MG63 (cell line): ENCODE measurements at places on chromosomes 6 and 20. TPM values are rescaled to one million over a fixed set of nuclear protein-coding genes. Genes with fewer than 3 reads are reported as not detected.

The NCOA6 gene
- total RNA-seq: 2.1 and 2.4 TPM in 2 replicates

The F13A1 gene
- not detected in 2 replicates for total RNA-seq

The PNLDC1 gene
- total RNA-seq: not detected in 2 replicates

The FAXC gene
- total RNA-seq: 9.0 and 22.3 TPM in 2 replicates

The XKR7 gene
- not detected in 2 replicates for total RNA-seq

The C6orf15 gene
- total RNA-seq: 0.91 TPM in 1 of 2 replicates, not detected in the other

The ACTR5 gene
- 9.8 and 16.4 TPM in 2 replicates for total RNA-seq

The SSR1 gene
- 170 and 187 TPM in 2 replicates for total RNA-seq

The DDX43 gene
- not detected in 2 replicates for total RNA-seq

The ZNF184 gene
- total RNA-seq: 24.1 and 25.4 TPM in 2 replicates

The TIAM2 gene
- total RNA-seq: 2.9 and 4.9 TPM in 2 replicates

The SGK2 gene
- 0.72 TPM in 1 of 2 replicates, not detected in the other for total RNA-seq

The CCND3 gene
- 7.5 and 29.8 TPM in 2 replicates for total RNA-seq

The ZNF341 gene
- 1.0 and 1.5 TPM in 2 replicates for total RNA-seq

The IRAK1BP1 gene
- 2.1 and 2.3 TPM in 2 replicates for total RNA-seq

The TSPO2 gene
- total RNA-seq: not detected in 2 replicates

The NUP43 gene
- total RNA-seq: 24.5 and 53.9 TPM in 2 replicates

The CFB gene
- 2.2 and 6.9 TPM in 2 replicates for total RNA-seq

The NQO2 gene
- 4.2 and 17.6 TPM in 2 replicates for total RNA-seq

The ATP6V1G2 gene
- 2.1 and 3.4 TPM in 2 replicates for total RNA-seq

The COL11A2 gene
- total RNA-seq: 0.99 and 2.6 TPM in 2 replicates

The OR2H1 gene
- total RNA-seq: not detected in 2 replicates

The BRD2 gene
- total RNA-seq: 207 and 281 TPM in 2 replicates

The MANEA gene
- total RNA-seq: 9.1 and 9.8 TPM in 2 replicates

The DNAH8 gene
- total RNA-seq: 1.2 TPM in 1 of 2 replicates, not detected in the other

The TINAG gene
- total RNA-seq: not detected in 2 replicates

The HRH3 gene
- total RNA-seq: not detected in 2 replicates

The C6orf163 gene
- not detected in 2 replicates for total RNA-seq

The TULP4 gene
- total RNA-seq: 10.4 and 19.1 TPM in 2 replicates

The ADAM33 gene
- 4.9 and 7.3 TPM in 2 replicates for total RNA-seq

The PROKR2 gene
- total RNA-seq: not detected in 2 replicates

The SPATS1 gene
- total RNA-seq: not detected in 2 replicates

The SRPK1 gene
- 20.7 and 46.6 TPM in 2 replicates for total RNA-seq

The UNC5CL gene
- 0.20 TPM in 1 of 2 replicates, not detected in the other for total RNA-seq

The FANCE gene
- total RNA-seq: 20.1 and 28.0 TPM in 2 replicates

The MRPS26 gene
- 44.1 and 63.8 TPM in 2 replicates for total RNA-seq

The CHD6 gene
- total RNA-seq: 16.1 and 27.2 TPM in 2 replicates

The VSX1 gene
- not detected in 2 replicates for total RNA-seq

The SLX4IP gene
- total RNA-seq: 1.7 and 3.0 TPM in 2 replicates

The TP53INP2 gene
- total RNA-seq: 0.20 TPM in 1 of 2 replicates, not detected in the other

The CRISP3 gene
- not detected in 2 replicates for total RNA-seq

The PI16 gene
- total RNA-seq: not detected in 2 replicates

The RALGAPA2 gene
- 0.53 and 4.8 TPM in 2 replicates for total RNA-seq

The NT5DC1 gene
- total RNA-seq: 5.2 and 12.8 TPM in 2 replicates

The SMPDL3A gene
- total RNA-seq: 2.0 and 2.1 TPM in 2 replicates

The TMEM217 gene
- total RNA-seq: 0.17 and 0.36 TPM in 2 replicates

The LY6G6F gene
- total RNA-seq: not detected in 2 replicates

The PI3 gene
- not detected in 2 replicates for total RNA-seq

The SNAP25 gene
- total RNA-seq: not detected in 2 replicates

The RNF182 gene
- total RNA-seq: 0.23 and 0.42 TPM in 2 replicates

The MYL9 gene
- total RNA-seq: 1.3 TPM in 1 of 2 replicates, not detected in the other

The BMP6 gene
- 0.74 and 0.82 TPM in 2 replicates for total RNA-seq

The BTNL2 gene
- not detected in 2 replicates for total RNA-seq

The ISM1 gene
- total RNA-seq: not detected in 2 replicates

The TTLL9 gene
- total RNA-seq: not detected in 2 replicates

The BPIFB4 gene
- not detected in 2 replicates for total RNA-seq
